K562 (cell line): ENCODE measurements at places on chromosomes 1 and 21. TPM values are rescaled to one million over a fixed set of nuclear protein-coding genes. Genes with fewer than 3 reads are reported as not detected.

MMP23B gene
- polyA plus RNA-seq: 0.28 and 0.80 TPM in 2 replicates

TNN gene
- polyA plus RNA-seq: 0.12 TPM in 1 of 2 replicates, not detected in the other

IVL gene
- not detected in 2 replicates for polyA plus RNA-seq

S100A8 gene
- not detected in 2 replicates for polyA plus RNA-seq

SDCCAG8 gene
- polyA plus RNA-seq: 17.4 and 28.8 TPM in 2 replicates

CZIB gene
- 85.3 and 86.9 TPM in 2 replicates for polyA plus RNA-seq
